ENCODE measurements at places on chromosomes 2 and 18.

DNA sequence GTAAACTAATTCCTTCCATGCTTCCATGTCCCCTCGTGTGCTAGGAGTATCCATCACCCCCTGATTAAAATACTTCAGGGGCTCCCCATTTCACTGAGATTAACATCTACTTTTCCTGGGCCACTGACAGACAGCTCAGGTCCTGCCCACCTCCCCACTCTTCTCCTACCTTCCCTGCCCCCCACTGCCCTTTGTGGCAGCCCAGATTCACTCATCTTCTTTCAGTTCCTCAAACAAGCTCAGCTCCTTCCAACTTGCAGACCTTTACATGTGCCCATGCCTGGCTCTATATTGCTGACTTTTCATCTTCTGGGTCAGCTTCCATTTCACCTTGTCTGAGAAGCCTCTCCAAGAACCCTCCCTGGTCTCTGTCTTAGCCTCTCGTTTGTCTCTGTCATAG, 12.0 kb downstream of the RUFY4 start:
- no peak for DNase-seq

DNA sequence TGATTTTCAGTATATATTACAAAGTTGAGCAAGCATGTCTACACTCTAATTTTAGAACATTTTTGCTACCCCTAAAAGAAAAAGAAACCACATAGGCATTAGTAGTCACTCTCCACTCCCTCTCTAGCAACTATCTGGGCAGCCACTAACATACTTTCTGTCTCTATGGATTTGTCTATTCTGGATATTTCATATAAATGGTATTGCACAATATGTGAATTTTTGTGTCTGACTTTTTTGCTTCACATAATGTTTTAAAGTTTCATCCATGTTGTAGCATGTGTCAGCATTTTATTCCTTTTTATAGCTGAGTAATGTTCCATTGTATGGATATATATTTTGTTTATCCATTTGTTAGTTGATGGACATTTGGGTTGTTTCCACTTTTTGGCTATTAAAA, 232.5 kb upstream of the CTAGE1 start:
- DNase-seq = no peak

- DNase-seq = no peak
These were observed 428.9 kb upstream of the FANCL start for GRCh38 chr2:58669998-58670397.

GRCh38 chr2:94759211-94759610, 112.0 kb upstream of the TEKT4 start:
- no peak for DNase-seq

- no peak for DNase-seq
These were observed 7.3 kb upstream of the SLC3A1 start for GRCh38 chr2:44267796-44268648.

GRCh38 chr2:181998041-181998835, 12.6 kb downstream of the PPP1R1C start:
- DNase-seq = no peak

- no peak for DNase-seq
These were observed 68.8 kb downstream of the LTBP1 start for GRCh38 chr2:33015421-33016142.

- no peak for DNase-seq
These were observed 9.6 kb upstream of the ADAM23 start for GRCh38 chr2:206433686-206434085.

GRCh38 chr2:105779394-105779793, 34.7 kb downstream of the NCK2 start:
- no peak for DNase-seq
